ENCODE measurements at places on chromosomes 7 and 10.

DNA sequence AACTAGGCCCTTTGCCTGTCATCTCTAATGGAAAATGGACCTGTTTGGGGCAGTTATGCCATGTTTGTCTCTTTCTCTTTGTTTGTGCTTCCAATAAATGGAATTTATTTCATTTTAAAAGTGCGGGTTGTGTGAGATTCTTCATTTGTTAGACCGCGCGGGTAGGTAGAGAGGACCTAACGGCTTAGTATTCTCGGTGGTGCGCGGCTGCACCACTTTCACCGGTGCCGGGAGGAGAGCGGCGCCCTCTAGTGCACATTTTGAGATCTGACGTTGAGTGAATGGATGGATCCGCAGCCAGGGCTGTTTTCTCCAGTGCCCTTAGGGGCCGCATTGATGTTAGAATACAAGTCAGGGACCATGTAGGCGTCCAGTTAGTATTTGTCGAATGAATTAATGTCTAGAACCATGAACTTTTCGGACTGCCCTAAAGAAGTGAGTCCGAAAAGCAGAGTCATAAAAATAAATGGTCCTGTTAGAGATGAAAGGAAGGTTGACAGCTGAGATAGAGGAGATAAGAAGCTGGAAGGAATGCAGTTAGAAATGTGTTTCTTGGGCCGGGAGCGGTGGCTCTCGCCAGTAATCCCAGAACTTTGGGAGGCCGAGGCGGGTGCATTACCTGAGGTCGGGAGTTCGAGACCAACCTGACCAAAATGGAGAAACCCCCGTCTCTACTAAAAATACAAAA lies 29.3 kb upstream of the GIMAP8 start:
- peak; percentile 74 for DNase-seq

DNA sequence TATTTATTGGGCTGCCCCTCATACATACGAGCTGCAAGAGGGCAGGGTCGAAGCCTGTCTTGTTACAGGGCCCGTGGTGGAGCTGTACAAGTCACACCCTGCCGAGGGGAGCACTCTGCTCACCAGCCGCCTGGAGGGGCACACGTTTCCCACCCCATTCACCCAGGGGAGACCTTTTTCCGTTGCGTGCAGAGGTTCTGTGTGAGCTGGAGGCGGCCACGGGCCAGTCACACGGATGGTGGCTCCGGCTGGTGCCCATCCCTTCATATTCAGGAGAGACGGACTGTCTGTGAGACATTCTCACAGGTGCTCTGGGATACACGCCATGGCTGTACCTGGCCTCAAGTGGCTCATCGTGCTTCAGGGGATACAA lies 47.9 kb upstream of the FAM20C start:
- no peak for DNase-seq

DNA sequence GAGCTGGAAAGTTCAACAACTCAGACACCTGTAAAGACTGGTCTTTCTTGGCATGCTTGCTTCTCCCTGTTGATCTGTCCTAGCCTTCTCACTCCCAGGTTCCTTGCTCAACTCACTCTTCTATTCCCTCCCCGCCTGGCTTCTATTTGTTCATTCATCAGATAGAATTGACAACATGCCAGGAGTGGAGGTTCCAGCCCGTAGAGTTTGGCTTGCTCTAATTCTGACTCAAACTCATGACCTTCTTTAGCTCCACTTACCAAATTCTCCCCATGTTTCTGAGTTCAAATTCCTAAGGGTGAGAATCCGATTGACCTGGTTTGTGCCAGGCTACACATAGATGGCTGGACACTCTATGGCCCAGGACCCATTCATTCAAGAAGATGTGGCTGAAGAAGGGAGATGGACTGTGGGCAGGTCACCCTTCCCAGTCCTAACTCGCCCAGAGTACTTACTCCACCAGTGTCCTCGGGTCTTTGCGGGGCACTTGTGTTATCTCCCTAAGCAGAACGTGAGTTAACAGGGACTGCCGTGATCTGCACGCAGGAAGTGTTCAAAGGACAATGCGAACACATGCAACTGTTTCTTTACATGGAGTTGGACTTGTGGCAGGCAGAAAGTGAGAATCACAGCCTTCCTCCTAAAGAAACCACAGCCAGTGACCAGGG lies 4.0 kb upstream of the TMEM236 start:
- no peak for DNase-seq

GRCh38 chr10:128254476-128254875 lies 128.3 kb upstream of the MKI67 start:
- no peak for DNase-seq

GRCh38 chr10:80517416-80518142 lies 20.1 kb upstream of the SH2D4B start:
- DNase-seq, result no peak

DNA sequence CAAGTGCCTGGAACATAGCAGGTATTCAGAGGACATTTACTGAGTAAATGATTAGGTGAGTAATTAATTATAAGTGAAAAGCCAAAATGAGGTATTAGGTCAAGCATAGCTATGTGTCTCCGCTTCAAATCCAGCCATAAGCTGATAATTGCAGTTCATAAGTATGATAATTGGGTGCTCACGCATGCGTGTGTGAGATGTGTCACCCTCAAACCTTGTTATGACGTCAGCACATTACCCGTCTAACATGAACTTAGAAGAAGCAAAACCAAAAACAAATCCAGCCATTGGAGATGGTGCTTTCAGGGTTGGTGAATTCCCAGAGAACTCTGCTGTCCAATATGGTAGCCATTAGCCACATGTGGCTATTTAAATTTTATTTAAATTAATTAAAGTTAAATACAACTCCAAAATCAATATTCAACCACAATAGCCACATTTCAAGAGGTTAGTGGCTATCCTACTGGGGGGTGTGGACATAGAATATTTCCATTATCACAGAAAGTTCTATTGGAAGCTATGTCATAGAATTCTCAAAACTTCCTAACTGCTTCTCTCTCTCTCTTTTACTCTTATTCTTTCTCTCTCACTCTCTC lies at the start of gene CPA5:
Gene CPA5, plus strand, starts transcription at position 546 of the 596 bp plus-strand sequence. CDS start 1,670 bp downstream, outside the sequence.
- DNase-seq, result no peak

DNA sequence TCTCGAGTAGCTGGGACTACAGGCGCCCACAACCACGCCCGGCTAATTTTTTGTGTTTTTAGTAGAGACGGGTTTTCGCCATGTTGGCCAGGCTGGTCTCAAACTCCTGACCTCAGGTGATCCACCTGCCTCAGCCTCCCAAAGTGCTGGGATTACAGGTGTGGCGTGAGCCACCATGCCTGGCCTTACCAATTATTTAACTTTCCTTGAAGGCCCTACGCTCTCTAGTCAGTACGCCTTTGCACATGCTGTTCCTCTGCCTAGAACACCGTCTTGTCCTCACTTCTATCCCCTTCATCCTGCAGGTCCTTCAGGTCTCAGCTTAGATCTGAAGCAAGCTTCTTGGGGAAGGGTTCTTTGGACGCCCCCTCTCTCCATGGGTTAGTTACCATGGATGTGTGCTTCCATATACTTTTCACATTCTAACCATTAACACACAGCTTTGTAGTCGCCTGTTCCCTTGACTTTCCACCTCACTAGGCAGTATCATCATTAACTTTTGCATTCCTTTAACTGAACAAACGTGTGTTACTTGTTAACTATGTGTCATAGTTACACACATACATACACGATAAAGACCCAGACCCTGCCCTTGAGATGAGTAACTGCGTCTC lies 592 bp upstream of the ATP6V1F start:
- DNase-seq, result no peak

DNA sequence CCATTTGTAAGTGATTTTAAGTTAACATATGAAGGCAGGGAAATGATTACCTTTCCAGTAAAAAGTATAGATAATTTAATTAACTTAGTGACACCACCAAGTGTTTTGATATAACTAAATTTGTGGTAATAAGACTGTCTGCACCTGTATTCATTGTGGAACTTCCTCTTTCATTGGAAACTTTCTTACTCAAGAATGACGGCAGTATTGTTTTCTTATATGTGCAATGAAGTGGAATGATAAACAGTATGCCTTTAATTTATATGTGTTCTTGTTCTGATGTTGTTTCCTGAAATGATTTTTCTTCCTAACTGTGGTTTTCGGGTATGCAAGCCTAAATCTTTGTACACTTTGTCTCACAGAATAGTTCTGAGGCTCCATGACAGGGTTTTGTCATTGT lies 46.4 kb downstream of the CASD1 start:
- no peak for DNase-seq

DNA sequence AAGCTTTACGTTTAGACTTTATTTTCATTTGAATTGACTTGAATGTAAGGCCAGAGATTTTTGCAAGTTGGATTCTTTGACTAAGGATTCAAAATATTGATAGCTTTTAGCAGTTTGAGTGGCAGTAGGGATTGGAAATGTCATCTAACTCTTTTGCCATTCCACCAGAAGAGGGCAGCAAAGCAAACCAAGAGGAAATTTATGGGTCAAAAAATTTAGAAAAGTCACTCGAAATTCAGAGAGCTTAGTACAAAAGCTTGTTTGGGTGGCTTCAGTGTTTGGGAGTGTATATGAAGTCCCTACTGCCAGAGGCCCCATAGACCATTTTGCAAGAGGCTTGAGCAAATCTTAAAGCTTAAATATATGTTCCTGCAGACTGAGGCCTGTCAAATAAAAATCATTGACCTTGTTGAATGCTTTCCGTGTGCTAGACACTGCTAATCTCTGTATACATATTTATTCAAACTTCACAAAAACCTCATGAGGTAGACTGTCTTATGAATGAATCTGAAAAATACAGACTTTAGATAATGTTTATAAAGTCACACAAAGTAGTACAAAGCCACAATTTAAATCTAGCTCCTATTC lies 44.6 kb upstream of the RSBN1L start:
- no peak for DNase-seq

DNA sequence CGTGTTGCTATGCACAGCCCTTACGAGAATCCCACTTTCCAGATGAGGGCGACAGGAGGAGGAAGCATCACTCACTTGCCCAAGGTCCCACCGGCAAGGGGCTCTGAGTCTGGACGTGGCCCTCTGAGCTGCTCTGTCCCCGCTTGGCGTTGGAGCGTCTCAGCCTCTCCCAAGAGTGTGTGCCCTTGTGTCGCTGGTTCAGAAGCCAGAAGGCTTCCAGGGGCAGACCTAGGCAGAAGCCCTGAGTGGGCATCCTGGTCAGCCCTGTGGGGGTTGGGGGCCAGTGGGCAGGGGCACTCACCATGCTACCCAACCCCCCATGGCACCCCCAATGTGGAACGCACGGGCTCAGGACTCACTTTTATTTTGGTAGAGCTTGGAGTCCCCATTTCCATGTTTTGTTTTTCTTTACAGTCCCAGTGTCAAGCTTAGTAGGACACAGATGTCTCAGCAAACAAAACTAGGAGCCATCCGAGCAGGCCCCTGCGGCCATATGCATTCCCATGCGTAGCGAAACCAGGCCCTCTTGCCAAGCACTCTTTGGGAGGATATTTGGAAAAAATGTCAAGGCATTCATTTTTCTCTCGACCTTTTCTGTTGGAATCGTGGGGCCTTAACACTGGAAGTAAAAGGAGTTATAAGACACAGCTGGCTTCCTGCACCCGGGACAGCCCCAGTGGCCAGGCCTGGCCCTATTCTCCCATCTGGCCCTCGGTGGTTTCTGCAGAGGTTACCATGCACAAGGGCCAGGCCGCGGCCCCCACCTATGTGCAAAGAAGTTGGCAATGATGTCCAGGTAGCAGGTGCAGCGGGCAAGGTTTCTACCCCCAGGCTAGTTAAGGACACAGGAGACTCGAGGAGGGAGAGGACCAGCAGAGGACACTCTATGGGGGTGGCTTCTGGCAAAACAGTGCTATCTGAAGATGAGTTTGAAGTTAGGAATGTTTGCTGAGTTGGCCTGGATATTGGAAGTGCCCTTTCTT lies 97.0 kb downstream of the LHPP start:
- no peak for DNase-seq

DNA sequence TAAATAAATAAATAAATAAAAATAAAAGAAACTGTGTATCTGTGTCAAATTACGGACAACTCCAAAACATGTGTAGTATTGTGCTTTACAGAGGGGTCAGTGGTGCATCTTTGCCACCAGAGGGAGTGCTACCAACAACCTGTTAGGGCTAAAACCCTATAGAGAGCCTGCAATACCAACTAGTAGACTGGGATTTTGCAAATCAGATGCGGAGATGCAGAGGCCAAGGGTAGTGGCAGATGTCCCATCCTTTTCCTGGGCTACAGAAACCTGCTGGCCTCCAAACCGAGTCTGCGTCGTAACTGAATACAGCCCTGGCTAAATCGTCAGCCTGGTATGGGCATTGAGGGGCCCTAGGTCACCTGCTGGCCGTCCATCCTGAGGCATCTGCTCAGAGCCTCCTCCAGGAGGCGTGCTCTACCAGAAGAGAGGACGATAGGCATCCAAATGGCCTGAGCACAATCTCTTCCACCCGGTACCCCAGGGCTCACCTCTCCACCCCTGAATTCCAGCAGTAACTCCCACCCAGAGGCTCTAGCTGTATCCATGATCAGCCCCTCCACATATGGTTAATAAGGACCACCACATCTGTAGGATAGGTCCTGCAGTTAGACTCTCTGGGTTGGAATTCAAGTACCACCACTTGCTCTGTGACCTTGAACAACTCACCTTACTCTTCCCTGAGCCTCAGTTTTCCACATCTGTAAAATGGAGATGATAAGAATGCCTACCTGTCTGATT lies 6.2 kb upstream of the RRP12 start:
- DNase-seq, result peak; percentile 45

- DNase-seq, result no peak
Observed at GRCh38 chr7:29084832-29085231, 61.5 kb downstream of the CPVL start.

DNA sequence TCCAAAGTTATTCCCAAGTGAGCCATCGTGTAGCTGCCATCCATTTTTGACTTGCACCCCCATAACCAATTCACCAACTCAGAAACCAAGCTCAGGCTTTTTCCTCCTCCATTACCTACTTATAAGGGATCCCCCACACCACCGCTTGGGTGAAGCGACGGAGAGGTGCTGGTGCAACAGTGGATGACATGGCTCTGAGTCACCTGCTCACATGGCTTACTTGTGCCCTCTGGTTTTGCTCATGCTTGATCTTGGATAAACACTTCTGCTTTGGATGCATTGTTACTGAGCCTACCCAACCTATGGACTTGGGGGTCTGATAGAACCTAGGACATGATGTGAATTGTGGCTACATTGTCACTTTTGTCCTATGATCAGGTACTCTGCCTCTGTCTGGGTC lies 12.0 kb upstream of the AKR1B1 start:
- no peak for DNase-seq

GRCh38 chr7:39428221-39428620 lies 138.0 kb upstream of the YAE1 start:
- no peak for DNase-seq

GRCh38 chr10:102140218-102140617 lies 7.4 kb downstream of the PPRC1 start:
- DNase-seq, result no peak

DNA sequence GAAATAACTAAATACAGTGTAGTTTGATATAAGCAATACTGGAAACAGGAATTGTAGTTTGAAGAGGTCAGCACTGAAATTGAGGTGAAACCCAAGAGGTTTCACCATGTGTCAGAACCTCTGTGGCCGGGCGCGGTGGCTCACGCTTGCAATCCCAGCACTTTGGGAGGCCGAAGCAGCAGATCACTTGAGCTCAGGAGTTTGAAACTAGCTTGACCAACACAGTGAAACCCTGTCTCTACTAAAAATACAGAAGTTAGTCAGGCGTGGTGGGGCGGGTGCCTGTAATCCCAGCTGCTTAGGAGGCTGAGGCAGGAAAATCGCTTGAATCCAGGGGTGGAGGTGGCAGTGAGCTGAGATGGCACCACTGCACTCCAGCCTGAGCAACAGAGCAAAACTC lies 13.7 kb downstream of the AHCYL2 start:
- DNase-seq, result no peak

All from activated T-helper 1 cell treated with anti-CD3 and anti-CD28 coated beads, Interleukin-2, amount 50 U/mL, for 16 hours (primary cell).